Posterior vena cava (tissue), 2 donors: ENCODE measurements at places on chromosomes 13 and 19.

GRCh38 chr13:52067237-52067636, 42.7 kb downstream of the UTP14C start:
- no peak for DNase-seq

GRCh38 chr13:21005193-21005592, 56.2 kb downstream of the LATS2 start:
- no peak for DNase-seq

DNA sequence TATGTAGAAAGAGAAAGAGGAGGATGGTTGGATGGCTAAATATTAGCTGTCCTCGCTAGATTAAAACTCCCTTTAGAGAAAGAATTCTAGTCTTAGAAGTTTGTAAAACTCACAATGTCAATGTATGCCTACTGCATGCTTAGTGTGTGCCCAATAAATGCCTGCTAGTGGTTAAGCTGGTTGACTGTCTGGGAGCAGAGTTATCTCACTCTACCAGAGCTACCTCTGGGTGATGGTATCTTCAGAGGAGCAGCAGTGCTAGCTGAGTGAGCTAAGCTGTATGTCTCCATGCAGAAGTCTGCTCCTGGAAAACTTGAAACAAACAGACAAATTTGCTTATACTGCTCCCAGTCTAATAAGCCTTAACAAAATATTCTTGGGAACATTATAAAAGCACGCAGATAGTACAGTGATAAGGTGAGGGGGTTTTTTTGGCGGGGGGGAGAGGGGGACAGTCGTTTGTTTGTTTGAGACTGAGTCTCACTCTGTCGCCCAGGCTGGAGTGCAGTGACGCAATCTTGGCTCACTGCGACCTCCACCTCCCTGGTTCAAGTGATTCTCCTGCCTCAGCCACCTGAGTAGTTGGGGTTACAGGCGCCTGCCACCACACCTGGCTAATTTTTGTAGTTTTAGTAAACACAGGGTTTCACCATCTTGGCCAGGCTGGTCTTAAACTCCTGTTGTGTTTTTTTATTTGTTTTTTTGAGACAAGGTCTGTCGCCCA, 202.8 kb upstream of the TSC22D1 start:
- no peak for DNase-seq

- DNase-seq, result no peak
Observed at GRCh38 chr19:12163826-12164225, 930 bp downstream of the ZNF136 start.

DNA sequence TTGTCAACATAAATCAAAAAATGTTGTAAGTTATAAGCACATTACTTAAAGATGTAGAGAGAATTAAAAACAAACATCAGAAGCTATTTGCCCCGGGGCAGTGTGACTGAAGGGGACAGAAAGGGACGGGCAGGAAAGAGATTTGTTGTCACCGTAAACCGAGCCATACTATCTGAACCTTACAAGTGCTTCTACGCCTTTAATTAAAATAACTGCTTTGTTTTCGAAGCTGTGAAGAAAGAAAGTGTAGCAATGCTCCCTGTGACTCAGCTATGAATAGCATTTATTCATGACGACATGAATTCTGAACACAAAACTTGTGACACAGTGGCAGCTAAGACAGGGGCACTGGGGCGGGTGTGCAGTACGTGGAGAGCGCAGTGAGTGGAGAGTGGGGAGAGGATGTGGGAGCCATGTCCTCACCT, 30.0 kb downstream of the ZNF787 start:
- no peak for DNase-seq

DNA sequence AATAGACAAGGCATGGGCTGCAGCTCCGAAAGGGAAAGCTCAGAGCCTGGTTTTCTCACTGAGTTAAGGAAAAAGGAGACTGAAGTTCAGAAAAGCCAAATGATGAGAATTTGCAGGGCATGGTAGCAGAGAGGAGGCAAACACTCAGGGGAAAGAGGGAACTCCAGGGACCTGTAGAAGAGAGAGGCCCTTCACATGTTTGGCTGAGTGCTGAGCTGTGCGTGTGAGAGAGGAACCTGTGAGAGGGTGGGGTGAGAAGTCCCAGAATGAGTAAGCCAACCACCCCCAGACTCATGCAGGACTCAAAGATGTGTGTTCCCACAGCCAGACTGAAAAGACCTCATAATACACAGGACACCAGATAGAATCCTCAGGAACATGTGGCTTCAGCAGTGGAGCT, 2.8 kb upstream of the CRYL1 start:
- DNase-seq, result no peak

GRCh38 chr13:43244481-43244880, 221.1 kb downstream of the DNAJC15 start:
- DNase-seq, result no peak

GRCh38 chr19:30896554-30896953, 452.7 kb downstream of the TSHZ3 start:
- DNase-seq, result no peak

- DNase-seq, result no peak
Observed at GRCh38 chr13:33931397-33932311, 113.7 kb downstream of the RFC3 start.

DNA sequence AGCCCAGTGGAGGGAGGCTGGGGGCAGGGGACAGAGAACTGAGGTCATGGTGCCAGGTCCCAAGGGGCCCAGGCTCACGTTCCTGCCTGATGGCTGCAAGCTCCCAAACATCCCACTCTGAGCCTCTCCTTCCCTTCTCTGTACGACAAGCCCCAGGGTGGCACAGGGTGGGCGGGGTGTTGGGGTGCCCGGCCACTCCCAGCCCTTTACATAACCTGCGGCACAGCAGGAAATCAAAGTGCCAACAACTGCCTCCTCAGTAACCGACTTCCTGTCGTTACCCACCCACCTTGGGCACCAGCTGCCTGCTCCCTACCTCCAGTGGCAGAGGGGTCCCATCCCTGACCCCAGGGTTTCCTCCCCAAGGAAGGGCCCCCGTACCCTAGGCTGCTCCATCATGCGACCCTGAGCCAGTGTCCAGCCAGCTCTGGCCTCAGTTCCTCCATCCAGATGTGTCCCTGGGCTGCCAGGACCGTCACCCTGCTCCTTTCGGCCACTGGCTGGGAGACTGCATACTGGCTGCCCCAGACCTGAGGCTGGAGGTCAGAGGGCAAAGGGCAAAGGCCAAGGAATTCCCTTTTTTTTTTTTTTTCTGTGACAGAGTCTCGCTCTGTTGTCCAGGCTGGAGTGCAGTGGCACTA, 27.7 kb upstream of the NFIC start:
- DNase-seq, result no peak

DNA sequence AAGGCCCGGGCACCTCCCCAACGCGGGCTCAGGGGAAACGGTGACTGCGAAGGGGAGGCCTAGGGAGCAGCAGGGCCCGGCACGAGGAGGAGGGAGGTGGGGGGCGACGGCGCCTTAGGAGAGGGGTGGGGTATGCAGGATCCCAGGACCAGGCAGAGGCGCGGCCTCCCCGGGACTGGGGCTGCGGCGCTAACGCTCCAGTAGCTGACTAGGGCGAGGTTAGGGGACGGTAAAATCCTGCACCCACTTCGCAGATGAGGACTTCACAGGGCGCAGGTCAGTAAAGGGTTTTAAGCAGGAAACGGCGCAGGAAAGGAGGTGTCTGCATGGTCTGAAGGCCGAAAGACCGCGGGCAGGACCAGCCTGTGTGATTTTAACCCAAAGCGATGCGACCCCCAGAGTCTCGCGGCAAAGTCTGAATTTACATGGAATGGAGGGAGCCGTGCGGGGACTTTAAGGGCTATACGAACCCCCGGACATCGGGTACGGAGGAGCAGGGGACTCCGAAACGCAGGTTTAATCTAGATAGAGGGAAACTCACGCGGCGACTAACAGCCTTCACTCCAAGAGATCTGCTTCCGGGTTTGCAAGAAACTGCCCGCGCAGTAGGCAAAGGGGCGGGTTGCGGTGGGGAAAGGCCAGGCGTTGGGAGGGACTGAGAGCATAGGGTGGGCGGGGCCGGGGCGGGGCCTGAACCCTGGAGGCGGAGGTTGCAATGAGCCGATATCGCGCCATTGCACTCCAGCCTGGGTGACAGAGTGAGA, at the start of gene ZNF665:
Gene ZNF665, minus strand, starts transcription at position 588 of the 764 bp plus-strand sequence. CDS start 10,460 bp downstream, outside the sequence.
- peak; percentile 97 for DNase-seq
